HuH-7 (cell line): ENCODE measurements at places on chromosomes 4 and X.
A peak's percentile ranks its signal among the peaks of the same experiment; 100 is the strongest.

- no peak for DNase-seq
Observed at GRCh38 chrX:40152173-40152711, 54.5 kb upstream of the BCOR start.

DNA sequence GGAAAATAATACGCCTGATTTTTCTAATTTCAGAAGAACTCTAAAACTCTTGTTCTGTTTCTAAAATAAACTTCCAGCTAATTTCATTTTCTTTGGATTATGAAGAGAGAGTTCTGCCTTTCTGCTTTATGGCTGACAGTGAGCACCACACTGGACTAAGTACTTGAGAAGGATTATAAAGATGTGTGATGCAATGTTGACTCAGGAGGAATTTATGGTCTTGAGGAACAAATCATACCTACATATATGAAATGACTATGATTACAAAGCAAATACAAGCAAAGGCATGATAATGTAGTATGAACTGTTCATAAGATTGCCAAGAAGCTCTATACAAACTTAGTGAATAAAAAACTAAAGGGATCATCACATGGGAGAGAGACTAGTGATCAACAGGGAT is 13.0 kb upstream of the SLC25A5 start:
- DNase-seq = no peak

DNA sequence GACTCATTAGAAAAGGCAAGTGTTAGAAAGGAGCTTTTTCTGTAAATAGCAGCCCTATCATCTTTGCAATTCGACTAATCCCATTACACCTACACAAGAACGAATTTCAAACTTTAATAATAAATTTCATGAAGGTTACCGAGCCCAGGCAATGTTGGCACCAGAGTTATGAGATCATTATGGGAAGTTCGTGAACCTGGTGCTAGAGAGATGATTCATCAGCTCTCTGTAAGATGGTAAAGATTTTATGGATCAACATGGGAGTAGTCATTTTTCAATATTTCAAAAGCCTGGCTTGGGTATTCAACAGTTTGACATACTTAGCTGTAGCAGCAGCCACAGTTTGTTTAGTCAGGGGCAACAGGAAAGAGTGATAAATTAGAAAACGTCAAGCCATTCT is 35.8 kb downstream of the AMELX start:
- DNase-seq = no peak

DNA sequence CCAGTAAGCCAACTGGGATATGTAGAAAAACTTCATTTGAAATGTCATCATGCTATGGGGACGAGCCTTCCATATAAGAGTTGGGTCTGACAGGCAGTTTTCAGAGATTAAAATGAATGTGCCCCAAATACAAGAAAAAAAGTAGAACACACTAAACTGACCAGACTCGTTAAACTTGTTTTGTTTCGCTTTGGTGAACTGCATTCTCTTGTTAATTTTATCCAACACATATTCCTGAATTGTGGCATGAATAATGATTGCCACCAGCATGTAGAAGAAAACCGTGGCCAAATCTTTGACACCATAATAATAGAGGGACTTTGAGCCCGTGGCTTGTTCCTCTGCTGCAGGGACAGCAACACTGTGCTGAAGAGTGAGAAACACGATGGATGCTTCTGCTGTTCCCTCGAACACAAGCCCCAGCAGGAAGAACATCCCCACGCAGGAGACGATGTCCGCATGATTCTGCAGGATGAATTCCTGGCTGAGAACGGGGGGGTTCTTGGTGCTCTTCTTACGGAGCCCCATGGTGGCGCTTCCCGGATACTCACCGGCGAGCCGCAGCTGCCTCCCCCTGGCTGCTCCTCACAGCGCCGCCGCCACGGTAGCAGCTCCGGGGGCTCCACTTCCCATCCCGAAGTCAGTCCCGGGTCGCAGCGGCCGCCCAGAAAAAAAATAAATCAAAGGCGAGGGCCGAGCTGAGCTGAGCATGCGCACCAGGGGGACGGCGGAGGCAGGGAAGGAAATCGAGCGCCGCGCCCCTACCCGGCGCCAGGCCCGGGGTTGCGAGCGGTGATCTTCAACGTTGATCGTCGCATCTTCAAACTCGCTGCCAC is at the start of gene TRAM1L1:
Gene TRAM1L1, minus strand, starts transcription at position 711 of the 836 bp plus-strand sequence. Its CDS starts 183 bp downstream, at position 528.
- DNase-seq = peak; percentile 62

- no peak for DNase-seq
Observed at GRCh38 chr4:94302191-94302590, 40.4 kb downstream of the HPGDS start.

- DNase-seq = no peak
Observed at GRCh38 chr4:1009542-1010394, 1.7 kb upstream of the FGFRL1 start.

DNA sequence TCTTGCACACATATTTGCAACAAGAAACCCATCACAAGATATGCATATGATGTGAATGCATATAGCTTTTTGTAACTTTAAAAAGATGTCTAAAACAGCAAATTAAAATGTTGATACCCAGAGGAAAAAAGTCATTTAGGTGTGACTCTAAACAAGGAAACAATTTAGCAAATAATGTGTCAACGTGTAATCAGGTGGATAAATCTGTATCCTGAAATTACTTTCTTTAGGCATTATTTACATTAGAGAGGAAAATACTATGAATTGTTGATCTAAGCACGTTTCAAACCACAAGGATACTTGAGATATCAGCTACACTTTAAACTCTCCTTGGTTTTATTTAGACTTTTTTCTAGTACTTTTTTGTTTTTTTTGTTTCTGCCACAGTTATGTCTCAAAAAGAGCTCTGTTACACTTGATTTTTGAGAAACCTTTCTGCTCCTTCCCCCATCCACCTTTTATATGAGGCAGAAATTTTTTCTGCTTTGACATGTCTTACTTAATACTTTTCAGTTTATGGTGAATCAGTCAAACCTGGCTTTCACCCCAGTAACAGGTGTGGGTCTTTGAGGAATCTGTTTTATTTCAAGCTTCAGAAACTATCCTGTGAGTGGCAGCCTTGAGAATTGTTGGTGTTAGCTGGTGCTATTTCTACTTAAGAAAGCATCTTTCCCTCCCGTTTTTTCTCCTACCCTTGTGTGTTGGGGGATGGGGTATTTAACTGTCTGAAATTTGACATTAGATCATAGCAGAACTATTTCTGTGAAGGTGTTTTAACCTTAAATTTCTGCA is 1.9 kb downstream of the NPNT start:
- DNase-seq = no peak

GRCh38 chr4:10184041-10184440 is 67.4 kb upstream of the WDR1 start:
- DNase-seq = no peak

DNA sequence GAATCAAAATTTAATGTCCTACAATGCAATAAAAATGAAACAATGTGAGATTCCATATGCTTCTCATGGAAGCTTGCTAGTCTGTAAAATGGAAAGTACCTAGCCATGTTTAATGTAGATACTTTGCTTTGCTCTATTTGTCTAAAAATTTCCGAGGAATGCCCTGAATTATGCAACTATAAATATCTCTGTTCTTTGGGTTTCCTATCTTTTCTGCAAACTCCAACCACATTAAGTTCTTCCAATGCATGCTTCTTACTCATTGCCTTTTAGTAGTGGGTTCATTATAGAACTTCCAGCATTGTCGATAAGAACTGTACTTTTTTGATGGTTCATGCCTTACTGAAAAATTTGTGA is 178.3 kb downstream of the RASL11B start:
- DNase-seq = no peak

DNA sequence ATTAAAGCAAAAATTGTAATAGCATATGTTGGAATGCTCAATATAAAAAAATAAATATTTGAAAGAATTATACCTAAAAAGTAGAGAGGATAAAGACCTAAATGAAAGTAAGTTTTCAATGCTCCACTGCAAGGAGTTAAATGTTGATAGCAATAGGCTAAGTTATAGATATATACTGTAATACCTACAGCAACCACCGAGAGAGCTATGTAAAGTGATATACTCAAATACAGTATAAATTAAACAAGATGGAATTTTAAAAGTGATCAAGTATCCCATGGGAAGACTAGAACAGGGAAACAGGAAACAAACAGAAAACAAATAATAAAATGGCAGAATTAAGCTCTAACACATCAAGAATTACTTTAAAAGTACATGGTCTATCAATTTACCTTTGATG is 73.9 kb downstream of the CASP3 start:
- no peak for DNase-seq

- no peak for DNase-seq
Observed at GRCh38 chr4:164027805-164028204, 533.3 kb downstream of the TMA16 start.

- no peak for DNase-seq
Observed at GRCh38 chrX:107567370-107567769, 60.9 kb upstream of the PRPS1 start.

GRCh38 chr4:188008377-188008776 is 12.8 kb downstream of the ZFP42 start:
- no peak for DNase-seq

GRCh38 chr4:85790582-85790981 is 315.6 kb downstream of the ARHGAP24 start:
- DNase-seq = no peak

GRCh38 chr4:110527156-110527555 is 51.2 kb downstream of the ENPEP start:
- no peak for DNase-seq

DNA sequence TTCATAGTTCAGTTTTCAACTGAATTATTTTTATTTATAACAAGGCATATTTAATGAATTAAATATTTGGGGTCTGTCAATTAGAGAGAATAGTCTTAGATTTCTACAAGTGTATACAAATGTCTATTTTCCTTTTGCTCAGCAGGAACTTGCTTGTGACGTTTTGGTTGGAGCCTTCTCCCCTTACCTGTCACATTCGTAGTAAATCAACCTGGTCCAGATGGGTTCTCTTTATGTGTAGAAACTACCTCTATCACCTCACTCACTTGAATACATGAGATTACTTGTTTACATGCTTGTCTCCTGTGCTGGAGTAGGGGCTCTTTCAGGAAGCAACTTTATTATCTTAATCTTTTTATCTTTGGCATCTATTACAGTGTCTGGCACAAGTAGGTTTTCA is 938.3 kb upstream of the IGFBP7 start:
- no peak for DNase-seq

- no peak for DNase-seq
Observed at GRCh38 chr4:140269369-140269768, 104.1 kb upstream of the SCOC start.

DNA sequence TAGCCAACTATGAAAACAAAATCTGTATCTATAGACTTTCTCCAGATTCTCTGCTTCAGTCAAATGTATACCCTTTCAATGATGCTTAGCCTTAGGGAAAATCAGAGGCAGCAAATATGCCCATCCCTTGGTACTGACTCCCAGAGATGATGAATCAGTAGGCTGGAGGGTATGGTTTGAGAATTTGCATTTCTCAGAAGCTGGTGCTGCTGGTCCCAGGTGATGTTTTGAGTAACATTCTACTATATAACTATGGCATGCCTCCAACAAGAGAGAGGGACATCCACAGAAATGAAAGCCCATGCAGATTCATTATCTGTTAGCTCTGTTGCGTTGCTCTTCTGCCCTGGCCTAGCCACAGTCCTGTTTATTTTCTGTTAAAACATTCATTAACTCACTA is 13.6 kb downstream of the TNIP3 start:
- DNase-seq = no peak

DNA sequence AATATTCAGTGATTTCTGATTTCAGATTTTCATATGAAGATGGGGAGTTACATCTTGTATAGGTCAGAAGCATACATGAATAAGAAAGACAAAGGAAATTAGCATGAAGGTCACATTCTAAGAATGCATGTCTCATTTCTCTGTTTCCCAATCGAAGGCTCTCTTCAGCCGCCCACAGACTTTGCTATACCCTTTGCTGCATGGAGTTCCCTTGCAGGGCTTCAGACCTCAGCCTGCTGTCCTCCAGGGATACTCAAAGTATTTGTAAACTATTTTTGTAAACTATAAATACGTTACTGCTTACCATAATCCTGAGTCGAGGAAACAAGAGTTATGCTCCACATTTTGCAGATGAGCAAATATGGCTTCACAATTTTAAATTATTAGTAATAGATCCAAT is 738.4 kb downstream of the PCDH18 start:
- no peak for DNase-seq

- no peak for DNase-seq
Observed at GRCh38 chr4:100907465-100908454, 389.9 kb upstream of the EMCN start.

GRCh38 chr4:175705407-175705806 is 106.7 kb downstream of the GPM6A start:
- no peak for DNase-seq

DNA sequence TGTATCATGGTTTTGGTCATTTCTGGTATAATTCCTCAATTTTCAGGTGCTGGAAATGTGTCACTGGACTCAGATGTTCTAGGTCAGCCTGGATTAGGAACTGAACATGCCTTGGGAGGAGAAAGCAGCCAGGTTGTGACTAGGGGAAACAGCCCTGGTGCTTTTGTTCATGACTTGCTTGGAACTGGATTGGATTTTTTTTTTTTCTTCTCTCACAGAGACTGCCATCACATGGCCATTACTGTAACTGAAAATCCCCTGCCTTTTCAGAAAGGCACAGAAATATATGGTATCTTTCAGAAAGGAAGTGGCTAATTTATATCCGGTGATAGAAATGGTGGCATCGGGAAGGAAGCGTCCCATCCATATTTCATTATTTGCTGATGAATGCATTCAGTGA is 34.6 kb downstream of the SEPTIN11 start:
- no peak for DNase-seq

DNA sequence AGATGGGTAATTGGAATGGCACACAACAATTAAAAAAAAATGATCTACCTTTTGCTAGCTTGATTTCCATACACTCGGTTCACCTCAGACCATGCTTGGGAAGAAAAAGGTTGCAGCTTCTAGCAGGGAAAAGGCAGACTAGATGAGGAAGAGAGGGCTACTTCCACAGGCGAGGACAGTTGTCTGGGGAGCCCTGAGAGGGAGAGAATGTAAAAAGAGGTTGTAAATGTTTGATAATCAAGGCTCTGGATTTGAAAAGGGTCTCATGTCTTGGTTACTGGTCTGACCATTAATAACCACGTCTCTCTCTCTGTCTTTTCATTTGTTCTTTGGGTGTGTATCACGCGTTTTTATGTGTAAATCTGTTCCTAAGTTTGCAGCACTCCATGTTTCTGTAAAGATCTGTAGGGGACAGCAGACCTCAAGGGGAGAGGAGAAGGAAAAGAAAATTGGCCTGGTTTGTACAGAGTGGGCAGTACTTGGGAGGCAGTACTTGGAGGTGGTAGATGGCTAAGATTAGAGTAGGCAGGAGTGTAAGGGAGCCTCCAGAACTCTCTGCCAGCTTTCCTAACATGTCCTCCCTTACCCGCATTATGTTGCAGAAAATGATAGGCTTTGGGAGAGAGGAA is 750 bp downstream of the ARMCX5 start:
- DNase-seq = no peak

DNA sequence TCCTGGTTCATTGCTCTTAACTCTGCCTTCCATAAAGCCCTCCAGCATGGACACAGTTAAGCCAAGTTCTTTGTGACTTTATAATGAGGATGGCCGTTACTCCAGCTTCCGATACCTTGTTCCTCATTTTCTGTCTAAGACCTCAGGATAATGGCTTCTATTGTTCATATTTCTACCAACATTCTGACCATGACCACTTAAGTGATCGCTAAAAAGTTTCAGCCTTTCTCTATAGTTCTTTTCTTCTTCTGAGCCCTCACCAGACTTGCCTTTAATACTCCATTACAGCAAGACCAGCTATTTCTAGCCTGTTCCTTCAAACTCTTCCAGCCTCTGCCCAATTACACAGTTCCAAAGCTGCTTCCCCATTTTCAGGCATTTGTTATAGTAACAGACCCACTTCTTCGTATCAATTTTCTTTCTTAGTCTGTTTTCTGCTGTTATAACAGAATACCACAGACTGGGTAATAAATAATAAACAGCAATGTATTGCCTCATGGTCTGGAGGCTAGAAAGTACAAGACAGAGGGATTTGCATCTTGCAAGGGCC is 12.3 kb downstream of the RNF175 start:
- no peak for DNase-seq
